ENCODE measurements at places on chromosomes 3 and 15.

GRCh38 chr15:81339321-81339720, 15.4 kb upstream of the STARD5 start:
- no peak for DNase-seq

GRCh38 chr3:14962762-14963161, 15.4 kb downstream of the NR2C2 start:
- DNase-seq: no peak

GRCh38 chr3:99537416-99537815, 101.0 kb upstream of the COL8A1 start:
- no peak for DNase-seq

GRCh38 chr3:101868534-101869464, 19.5 kb downstream of the NFKBIZ start:
- no peak for DNase-seq

DNA sequence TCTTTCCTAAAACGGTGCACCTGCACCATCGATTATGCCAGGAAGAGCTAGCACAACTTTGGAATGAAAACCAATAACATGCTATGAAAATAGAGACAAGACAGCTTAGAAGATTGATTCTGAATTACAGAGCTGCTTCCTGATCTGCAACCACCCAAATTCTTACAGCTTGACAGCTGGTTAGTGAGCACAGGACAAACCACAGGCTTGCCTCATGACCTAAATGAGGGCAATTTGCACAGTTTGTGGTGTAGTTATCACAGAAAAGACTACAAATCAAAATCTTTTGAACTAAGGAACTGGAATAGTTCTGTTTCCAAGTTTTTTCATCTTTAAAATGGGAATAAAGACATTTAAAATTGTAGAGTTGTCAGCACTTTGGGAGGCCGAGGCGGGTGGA, 533.5 kb downstream of the NAALADL2 start:
- DNase-seq: no peak

All from central memory CD4-positive, alpha-beta T cell (primary cell).